ENCODE measurements at places on chromosomes 6 and 20.

- no peak for DNase-seq
These were observed 1.9 kb downstream of the DDR1 start for GRCh38 chr6:30885999-30886896.

DNA sequence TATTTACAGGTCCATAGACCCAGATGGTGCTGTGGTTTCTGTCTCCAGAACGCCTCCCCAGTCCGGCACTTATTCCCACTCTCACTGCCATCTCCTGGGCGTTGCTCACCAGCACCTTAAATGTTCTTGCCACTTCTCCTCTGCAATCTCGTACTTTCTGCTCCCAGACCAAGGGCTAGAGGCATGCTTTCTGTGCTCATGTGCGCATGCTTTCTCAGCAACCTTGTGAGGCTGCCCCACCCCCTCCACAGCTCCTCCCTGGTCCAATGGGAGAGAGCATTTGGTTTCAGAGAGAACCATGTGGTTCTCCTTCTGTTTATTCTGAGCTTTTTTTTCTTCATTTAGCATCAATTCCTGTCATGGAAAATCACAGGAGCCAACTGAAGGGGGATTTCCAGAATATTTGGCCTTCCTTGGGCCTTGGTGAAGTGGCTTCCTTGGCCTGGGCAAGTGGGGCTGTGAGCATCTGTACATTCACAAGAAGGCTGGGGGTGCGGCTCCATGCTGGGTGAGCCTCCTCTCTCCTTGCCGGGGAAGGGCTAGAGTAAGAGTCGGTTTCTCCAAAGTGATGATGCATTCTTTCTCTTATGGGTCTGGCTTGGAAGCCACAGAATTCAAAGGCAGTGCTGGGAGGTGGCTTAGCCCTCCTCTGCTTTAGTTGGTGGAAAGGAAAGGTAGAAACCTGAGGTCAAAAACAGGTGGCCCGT lies 66.6 kb downstream of the PHACTR3 start:
- DNase-seq = no peak

- DNase-seq = peak; percentile 60
These were observed 21.1 kb upstream of the AIG1 start for GRCh38 chr6:143039548-143039947.

DNA sequence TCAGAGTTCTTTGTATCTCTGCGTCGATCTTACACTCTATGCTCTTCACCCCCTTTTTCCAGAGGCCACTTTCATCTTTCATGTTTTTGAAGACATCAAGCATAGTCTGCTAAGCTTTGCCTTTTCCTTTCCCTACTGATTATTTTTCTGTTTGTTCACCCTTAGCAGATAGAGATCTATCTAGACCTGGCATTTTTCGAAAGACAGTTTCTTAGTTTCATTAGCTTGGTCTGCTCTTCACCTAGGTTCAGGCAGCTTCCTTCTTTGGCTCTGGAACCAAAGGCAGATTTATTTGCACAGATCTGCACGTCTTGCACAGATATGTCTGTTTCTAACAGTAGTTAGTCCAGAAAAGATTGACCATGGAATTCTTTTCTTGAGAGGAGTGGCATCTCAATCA lies 122.7 kb upstream of the HS3ST5 start:
- no peak for DNase-seq

- no peak for DNase-seq
These were observed 20.4 kb upstream of the DTNBP1 start for GRCh38 chr6:15682965-15683822.

GRCh38 chr6:143099647-143100046 lies 39.0 kb downstream of the AIG1 start:
- no peak for DNase-seq

GRCh38 chr6:95784869-95785268 lies 207.5 kb downstream of the MANEA start:
- no peak for DNase-seq

GRCh38 chr6:127980996-127981395 lies 80.1 kb upstream of the THEMIS start:
- DNase-seq = no peak

DNA sequence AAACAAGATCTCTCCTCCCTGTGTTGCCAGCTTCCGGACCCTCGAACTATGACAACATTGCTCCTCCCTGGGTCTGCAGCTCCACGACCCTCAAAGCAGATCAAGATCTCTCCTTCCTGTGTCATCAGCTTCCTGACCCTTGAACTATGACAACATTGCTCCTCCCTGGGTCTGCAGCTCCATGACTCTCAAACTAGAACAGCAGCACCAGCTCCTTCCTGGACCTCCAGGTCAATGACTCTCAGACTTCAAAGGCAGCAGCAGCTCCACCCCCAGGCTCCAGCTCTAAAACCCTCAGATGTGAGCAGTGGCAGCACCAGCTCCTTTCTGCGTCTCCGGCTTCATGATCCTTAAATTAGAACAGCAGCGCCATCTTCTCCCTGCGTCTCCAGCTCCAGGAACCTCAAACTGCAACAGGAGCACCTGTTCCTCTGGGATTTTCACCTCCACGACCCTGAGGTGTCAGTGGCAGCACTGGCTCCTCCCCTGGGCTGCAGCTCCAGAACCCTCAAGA lies 341.0 kb upstream of the SULF2 start:
- DNase-seq = no peak

DNA sequence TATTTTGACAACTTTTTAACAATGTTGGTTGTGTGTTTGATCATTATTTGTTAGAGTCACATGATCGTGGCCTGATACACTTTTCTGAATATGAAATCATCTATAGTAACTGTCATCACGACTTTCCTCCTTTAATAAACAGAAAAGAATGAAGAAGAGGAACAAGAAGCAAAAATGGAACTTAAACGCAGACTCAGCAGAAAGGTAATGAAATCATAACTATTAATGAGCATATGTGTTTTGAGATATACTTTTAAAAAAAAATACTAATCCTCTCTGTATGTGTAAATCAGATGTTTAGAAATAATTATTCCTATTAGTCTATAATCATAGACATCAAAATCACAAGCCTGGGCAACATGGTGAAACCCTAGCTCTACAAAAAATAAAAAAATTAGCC lies 60.1 kb upstream of the LTV1 start:
- DNase-seq = no peak

DNA sequence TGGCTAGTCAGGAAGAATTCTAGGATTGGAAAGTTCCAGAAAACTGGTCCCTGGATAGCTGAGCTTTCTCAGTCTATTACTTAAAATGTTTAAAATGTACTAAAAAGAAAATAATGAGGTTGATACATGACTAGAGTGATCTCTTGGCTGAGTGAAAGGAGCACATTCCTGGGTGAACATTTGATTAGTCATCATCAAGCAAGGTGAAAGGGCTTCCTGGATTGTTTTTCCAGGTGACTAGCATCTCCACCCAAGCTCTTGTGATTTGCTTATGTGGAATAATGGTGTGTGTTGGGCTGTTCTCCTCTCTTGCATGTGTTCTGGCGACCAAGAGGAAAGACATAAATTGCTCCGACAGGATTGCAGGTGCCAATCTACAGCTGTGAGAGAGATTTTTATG lies 42.9 kb downstream of the PKIB start:
- no peak for DNase-seq

- DNase-seq = no peak
These were observed 90.2 kb downstream of the F13A1 start for GRCh38 chr6:6230286-6230685.

- no peak for DNase-seq
These were observed 294.0 kb downstream of the CLIC5 start for GRCh38 chr6:45721665-45722064.

- no peak for DNase-seq
These were observed 10.9 kb downstream of the PYGB start for GRCh38 chr20:25258828-25259227.

GRCh38 chr6:16136091-16136490 lies 7.2 kb downstream of the MYLIP start:
- DNase-seq = peak; percentile 37

DNA sequence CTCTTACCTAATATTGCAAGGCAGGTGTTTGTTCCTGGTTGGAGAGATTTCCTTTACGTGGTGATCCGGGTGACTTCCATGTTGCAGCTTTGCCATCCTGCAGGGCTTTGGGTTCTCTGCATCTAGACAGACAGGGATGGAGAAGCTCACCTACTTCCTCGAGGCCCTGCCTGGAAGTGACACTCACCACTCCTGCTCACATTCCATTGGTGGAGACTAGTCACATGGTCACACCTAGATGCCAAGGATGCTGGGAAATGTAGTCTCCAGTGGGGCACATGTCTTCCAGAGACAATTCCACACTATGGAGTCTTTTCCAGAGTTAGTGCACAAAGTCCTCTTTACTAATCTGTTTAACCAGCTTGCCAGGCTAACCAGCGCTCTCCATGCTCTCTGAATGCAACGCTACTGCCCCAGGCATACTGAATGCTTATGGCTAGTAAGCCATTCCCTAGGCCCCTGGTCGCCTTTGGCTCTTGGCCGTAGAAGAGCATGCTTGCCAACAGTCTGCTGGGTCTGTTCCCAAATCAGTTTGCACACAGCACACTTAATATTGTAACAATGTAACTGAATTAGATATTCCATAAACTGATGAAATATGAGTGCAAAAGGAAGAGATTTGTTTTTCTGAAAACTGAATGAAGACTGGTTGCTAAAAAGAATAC lies 6.7 kb upstream of the KCNK15 start:
- DNase-seq = peak; percentile 73

- DNase-seq = no peak
These were observed 41.5 kb upstream of the KCNQ5 start for GRCh38 chr6:72580281-72580940.
